ENCODE measurements at places on chromosomes 7 and 10.

- no peak for DNase-seq
Measured at GRCh38 chr7:150668472-150668911, 17.0 kb upstream of the GIMAP2 start.

GRCh38 chr10:5911670-5912069, 21.6 kb downstream of the FBH1 start:
- no peak for DNase-seq

GRCh38 chr7:5284304-5285281, 1.9 kb downstream of the SLC29A4 start:
- peak; percentile 47 for DNase-seq

DNA sequence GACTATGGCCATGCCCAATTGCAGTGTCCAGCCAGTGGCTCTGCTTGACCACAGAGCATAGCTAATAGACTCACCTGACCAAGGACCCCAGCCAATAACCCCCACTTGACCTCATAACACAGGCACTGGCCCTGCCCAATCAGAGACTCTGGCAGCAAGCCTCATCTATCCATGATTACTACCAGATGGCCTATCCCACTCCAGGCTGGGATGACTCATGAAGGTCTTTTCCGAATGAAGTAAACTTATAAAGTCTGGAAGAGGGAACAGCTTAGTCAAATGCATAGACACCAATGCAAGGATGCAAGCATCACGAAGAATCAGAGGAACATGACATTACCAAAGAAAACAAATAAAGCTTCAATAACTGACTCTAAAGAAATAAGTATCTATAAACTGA, 141.4 kb downstream of the TMEM168 start:
- DNase-seq: no peak

DNA sequence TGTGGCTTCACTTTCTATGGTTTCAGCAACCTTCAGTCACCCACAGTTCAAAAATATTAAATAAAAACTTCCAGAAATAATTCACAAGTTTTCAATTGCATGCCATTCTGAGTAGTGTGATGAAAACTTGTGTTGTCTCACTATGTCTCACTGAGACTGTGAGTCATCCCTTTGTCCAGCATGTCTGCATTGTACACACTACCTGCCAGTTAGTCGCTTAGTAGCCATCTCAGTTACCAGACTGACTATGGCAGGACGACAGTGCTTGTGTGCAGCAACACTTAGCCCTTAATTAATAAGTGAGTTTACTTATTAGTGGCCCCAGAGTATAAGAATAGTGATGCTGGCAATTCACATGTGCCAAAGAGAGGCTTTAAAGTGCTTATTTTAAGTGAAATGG, 22.5 kb downstream of the CCDC186 start:
- DNase-seq: no peak

- DNase-seq: peak; percentile 82
Measured at GRCh38 chr10:107548301-107548700, 383.8 kb upstream of the SORCS1 start.

DNA sequence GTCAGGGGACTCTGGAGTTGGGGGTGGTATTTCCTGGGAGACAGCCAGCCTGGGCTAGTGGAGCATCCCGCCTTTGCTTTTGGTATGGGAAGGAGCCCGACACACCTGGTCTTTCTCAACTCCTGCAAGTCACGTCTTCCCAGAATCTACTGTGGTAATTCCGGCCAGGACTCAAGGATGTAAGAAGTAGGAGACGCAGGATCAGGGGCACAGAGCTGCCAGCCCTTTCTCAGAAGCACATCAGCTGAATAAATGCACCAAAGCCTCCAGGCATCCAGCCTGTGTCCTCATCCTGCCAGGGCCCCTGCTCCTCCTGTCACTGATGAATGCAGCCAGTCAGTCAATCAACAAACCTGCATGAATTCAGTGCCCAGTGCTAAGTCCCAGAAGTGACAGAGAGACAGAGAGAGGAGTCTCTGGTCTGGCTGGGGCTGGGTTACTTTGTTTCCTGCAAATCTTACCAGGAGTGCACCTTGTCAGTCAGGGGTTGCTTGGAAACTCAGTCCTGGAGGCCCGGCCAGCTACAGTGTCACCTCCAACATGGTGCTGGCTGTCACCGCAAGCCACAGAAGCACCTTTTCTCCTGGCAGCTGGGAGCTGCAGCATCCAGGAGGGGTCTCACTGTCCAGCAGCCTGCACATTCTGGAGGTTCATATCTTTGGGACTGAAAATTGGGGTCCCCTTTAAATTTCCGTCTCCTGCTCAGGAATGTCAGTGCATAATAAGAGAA, 101.8 kb downstream of the PTPRE start:
- DNase-seq: no peak

GRCh38 chr10:95697429-95697828, 3.7 kb upstream of the TCTN3 start:
- no peak for DNase-seq

DNA sequence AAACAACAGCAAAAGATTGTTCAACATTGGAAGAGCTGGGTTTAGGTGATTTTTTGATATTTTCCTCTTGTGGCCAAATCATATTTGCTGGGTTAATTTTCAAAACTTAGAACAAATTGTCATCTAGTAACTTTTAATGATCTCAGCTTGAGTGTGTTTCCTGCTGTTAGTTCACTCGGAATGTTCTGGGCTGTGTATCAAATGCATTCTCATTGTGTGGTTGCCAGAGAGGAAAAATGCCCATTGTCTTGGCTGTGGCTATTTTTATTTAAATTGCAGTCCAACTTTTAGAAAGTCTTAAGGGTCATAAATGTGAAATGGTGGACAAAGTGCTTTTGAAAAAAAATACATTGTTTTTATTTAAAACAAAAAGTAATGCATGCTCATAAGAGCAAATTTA, 542.0 kb downstream of the TNS3 start:
- DNase-seq: no peak

GRCh38 chr7:25832929-25833328, 319.1 kb upstream of the NFE2L3 start:
- no peak for DNase-seq

DNA sequence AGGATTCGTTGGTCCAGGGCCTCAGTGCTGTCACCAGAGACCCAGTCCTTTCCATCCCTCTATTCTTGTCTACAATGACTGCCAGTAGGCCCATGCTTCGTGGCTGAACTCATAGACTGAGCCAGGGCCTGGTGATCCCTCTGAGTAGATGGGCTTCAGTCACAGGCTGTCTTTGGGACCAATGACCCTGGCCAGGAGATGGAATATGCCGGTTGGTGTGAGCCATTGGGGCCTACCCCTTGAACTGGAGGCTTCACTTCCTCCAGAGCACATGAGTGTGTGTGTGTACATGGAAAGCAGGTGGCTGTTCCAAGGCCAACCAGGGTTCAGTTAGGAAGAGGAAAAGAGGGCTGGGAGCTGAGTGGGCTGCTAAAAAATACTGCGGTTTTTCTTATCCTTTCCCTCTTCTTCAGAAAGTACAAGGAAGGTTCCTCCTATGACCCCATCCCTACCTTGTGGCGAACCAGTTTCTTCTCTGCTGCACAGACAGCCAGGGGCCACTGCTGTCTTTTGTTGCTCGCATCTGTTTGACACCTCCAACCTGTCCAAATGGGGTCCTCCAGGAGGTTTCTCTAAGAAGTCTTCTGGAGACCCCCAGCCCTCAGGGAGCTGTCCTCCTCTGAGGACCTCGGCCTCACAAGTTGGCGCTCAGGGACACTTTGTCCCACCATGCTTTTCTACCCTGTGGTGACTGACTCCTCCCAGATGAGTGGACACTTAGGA, 36.6 kb downstream of the ADRA2A start:
- no peak for DNase-seq

- DNase-seq: no peak
Measured at GRCh38 chr10:5968681-5969453, 8.5 kb downstream of the IL15RA start.

DNA sequence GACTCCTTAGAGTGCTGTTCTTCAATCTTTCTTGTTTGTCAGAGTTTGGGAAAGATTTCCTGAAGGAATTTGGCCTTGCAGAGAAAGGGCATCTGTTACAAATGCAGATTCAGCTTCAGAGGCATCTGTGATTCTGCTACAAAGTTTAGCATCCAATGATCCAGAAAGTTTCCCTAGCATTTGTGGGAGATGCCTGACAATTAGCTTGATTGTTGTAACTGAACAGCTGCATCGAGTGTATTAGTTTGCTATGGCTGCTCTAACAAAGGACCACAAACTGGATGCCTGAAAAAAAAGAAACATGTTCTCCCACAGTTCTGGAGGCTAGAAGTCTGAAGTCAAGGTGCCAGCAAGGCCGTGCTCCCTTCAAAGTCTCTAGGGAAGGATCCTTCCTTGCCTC, 365.1 kb downstream of the GRID1 start:
- DNase-seq: no peak

- no peak for DNase-seq
Measured at GRCh38 chr7:127781081-127781480, 129.1 kb downstream of the SND1 start.

- DNase-seq: no peak
Measured at GRCh38 chr10:129448539-129448938, 18.5 kb upstream of the MGMT start.

GRCh38 chr7:124689931-124690330, 75.7 kb downstream of the GPR37 start:
- DNase-seq: no peak

DNA sequence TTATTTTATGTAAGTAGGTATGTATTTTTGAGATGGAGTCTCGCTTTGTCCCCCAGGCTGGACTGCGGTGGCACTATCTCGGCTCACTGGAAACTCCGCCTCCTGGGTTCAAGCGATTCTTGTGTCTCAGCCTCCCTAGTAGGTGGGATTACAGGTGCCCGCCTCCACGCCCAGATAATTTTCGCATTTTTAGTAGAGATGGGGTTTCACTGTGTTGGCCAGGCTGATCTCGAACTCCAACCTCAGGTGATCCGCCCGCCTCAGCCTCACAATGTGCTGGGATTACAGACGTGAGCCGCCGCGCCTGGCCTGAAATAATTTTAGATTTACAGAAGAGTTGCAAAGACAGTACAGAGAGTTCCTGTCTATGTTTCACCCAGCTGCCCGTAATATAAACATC, 37.5 kb downstream of the PFKFB3 start:
- DNase-seq: no peak

GRCh38 chr10:1384026-1384425, 327.8 kb downstream of the WDR37 start:
- no peak for DNase-seq

DNA sequence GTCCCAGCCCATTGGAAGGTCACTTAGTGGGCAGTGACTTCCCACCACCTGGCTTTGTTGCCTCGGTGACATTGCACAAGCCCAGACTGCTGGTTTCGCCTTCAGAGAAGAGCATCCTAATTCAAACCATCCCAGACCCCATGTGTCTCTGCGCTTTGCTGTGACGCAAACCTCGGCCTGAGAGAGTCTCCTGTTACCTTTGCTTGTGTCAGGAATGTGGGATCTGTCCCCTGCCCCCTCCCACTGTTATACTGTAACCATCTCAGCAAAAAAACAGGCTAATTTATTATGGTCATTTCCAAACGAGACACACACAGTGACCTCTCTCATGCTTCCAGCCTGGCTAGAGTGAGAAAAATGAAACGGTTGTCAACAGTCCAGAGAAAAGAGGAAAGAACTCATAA, 25.0 kb upstream of the AQP1 start:
- no peak for DNase-seq

DNA sequence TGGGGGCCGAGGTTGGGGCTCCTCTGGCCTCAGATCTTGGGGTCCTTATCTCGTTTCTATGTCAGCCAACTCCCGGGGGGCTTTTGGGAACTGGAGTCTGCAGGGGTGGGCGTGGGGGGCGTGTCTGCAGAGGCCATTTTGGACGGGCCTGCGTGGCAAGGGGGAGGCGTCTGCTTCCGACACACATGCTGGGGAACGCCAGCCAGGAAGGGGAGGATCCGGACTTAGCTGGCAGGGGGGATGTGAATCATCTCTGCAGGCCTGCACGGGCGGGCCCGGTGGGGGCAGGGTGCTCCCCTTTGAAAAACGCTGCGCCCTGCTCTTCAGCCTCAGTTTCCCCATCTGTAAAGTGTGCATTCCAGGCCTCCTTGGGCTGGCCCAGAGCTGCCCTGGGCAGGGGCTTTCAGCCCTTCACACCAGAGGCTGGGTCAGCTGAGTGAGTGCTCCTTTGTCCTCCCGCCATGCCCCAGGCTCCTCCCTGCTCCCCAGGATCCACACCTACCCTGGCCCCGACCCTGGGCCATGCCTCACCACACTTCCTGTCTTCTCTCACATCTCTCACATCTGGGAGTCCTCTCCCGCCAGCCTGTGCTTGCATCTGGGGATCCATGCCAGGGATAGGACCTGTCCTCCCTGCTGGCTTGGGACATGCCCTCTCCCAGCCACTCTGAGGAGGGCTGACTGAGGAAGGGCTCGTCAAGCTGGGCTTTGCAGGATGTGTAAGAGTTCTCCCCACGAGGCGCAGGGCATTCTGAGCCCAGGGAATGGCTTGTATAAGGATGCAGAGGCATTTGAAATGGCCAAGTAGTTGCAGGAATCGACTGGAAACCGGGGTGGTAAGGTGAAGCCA, 172.6 kb upstream of the TNRC18 start:
- peak; percentile 26 for DNase-seq

GRCh38 chr10:133198206-133198605, 31.8 kb upstream of the UTF1 start:
- DNase-seq: no peak

GRCh38 chr7:55469271-55469681, 103.0 kb downstream of the VOPP1 start:
- DNase-seq: no peak

GRCh38 chr10:103481974-103482531, 3.0 kb upstream of the CALHM3 start:
- peak; percentile 55 for DNase-seq

DNA sequence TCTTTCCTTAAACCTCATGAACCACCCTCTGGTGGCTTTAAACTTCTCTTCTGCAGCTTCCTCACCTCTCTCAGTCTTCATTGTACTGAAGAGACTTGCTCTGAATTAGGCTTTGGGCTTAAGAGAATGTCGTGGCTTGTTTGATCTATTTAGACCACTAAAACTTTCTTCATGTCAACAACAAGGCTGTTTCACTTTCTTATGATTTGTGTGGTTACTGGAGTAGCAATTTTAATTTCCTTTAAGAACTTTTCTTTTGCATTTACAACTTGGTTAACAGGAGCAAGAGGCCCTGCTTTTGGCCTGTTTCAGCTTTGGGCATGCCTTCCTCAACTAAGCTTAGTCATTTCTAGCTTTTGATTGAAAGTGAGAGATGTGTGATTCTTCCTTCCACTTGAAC, 38.1 kb upstream of the CDHR3 start:
- DNase-seq: no peak

DNA sequence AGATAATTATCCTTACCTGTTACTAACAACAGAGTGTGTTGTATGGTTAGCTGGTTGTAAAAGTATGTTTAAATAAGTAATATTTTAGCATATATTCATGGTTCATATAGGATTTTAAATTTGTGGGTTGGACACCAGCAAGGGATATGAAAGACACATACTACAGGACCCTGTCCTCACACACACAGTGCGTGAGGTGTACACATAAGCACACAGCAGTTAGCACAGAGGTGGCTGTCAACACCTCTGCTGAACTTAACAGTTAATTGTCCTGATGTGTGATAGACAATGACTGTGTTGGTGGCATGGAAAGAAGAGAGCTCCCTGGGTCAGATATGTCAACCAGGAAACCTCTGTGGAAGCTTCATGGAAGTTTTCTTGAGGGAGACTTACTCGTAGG, 23.3 kb upstream of the NUP42 start:
- DNase-seq: no peak
